ENCODE measurements at places on chromosomes 4 and X.
A peak's percentile ranks its signal among the peaks of the same experiment; 100 is the strongest.

- no peak for DNase-seq
Observed at GRCh38 chr4:147589586-147589985, 27.6 kb upstream of the TMEM184C start.

GRCh38 chr4:148449921-148450320 lies 7.7 kb upstream of the NR3C2 start:
- DNase-seq = no peak

GRCh38 chr4:107655289-107655688 lies 64.7 kb downstream of the PAPSS1 start:
- DNase-seq = no peak

GRCh38 chr4:61493470-61493869 lies 293.3 kb downstream of the ADGRL3 start:
- no peak for DNase-seq

DNA sequence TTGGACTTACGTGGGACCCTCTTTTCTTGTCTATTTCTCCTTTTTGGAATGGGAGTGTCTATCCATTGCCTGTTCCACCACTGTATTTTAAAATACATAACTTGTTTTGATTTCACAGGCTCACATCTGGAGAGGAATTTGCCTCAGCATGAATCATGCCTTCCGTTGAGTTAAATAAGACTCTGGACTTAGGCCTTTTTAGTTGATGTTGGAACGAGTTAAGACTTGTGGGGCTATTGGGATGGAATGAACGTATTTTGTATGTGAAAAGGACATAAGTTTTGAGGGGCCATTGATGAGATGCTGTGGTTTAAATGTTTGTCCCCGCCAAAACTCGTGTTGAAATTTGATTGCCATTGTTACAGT lies 66.2 kb downstream of the BEX3 start:
- no peak for DNase-seq

GRCh38 chr4:24930151-24930550 lies 17.3 kb upstream of the CCDC149 start:
- DNase-seq = no peak

- DNase-seq = no peak
Observed at GRCh38 chrX:110966091-110966454, 129.9 kb upstream of the PAK3 start.

GRCh38 chrX:40947276-40947675 lies 138.0 kb upstream of the USP9X start:
- no peak for DNase-seq

DNA sequence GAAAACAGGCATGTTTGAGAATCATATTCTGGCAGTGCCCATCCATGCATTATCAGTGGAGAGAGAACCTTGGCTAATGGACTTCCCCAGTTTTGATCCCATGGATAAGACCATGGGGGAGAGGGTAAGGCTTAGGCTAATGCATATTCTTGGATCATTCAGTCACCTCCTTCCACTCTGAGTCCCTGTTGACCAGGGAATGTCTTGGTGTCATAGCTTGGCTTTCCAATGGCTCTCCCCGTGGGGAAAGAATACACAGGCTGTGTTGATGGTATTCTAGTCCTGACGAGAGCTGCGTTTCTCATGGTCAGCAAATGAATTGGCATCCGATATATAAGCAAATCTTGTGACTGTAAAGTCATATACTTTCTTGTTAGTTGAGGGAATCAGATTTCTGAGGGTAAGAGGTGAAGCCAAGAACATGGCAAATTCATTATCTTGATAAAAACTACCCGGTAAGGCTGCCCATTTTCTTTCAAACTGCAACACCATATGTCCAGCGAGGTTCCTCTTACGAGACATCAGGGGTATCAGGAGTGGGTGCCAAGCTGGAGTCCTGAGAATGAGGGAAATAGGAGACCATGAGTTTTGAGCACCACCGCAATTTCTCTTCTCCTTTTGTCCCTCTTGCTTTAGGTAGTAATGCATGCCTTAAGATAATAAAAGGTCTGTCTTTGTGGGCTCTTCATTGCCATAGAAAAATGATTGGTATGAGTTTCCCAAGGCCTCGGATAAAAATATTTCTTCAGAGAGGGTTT lies 18.0 kb downstream of the RHOH start:
- no peak for DNase-seq

DNA sequence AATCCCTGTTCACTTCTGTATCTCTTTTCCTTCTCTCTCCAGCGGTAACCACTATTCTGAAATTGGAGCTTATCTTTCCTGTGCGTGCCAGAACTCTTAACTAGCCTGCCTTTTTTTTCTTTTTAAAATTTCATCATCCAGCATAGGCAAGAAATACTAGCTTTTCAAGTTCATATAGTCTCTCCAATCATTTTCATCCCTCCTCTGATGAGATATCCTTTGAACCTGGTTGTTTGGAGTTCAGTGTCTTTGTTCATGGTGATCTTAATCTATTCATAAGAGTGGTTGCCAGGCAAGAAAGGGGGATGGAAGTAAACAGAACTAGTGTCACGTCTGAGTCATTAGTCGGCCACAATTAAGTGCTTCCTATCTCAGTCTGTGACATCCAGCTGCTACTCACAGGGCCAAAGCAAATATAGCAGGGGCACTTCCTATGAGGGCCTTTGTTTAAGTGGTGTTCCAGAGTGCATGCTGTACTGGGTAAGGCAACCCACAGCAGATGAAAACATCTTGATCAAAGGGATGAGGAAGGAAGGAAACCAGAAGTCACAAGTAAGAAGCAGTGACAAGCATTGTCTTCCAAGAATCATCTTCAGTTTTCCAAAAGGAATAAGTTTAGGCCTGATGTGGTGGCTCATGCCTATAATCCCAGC lies 56.4 kb upstream of the XIAP start:
- no peak for DNase-seq

GRCh38 chr4:16513876-16514275 lies 287.6 kb upstream of the TAPT1 start:
- no peak for DNase-seq

GRCh38 chr4:127210893-127211649 lies 421.7 kb upstream of the INTU start:
- DNase-seq = no peak

GRCh38 chr4:3253808-3254207 lies 4.8 kb downstream of the MSANTD1 start:
- DNase-seq = no peak

GRCh38 chrX:110044346-110045249 lies 41.7 kb downstream of the TMEM164 start:
- DNase-seq = no peak

- DNase-seq = no peak
Observed at GRCh38 chr4:48898733-48899431, 7.7 kb downstream of the OCIAD2 start.

DNA sequence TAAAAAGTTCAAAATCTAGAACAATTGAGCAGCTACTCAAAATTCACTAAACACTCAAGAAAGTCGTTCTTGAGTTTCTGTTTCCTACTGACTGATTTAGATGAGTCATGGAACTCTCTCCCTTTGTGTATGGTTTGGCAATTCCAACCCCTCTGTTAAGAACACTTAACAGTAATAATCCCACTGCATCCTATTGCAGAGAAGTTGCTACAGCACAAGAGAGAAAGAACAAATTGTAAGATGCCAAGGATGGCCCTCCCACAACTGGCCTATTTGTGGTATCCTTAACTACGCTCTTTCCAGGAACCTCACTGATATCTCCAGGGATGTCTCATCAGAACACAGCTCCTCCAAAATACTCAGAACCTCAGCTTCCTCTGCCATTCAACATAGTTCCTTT lies 701.8 kb upstream of the TENM3 start:
- no peak for DNase-seq

- no peak for DNase-seq
Observed at GRCh38 chrX:23887918-23888317, 19.8 kb downstream of the APOO start.

DNA sequence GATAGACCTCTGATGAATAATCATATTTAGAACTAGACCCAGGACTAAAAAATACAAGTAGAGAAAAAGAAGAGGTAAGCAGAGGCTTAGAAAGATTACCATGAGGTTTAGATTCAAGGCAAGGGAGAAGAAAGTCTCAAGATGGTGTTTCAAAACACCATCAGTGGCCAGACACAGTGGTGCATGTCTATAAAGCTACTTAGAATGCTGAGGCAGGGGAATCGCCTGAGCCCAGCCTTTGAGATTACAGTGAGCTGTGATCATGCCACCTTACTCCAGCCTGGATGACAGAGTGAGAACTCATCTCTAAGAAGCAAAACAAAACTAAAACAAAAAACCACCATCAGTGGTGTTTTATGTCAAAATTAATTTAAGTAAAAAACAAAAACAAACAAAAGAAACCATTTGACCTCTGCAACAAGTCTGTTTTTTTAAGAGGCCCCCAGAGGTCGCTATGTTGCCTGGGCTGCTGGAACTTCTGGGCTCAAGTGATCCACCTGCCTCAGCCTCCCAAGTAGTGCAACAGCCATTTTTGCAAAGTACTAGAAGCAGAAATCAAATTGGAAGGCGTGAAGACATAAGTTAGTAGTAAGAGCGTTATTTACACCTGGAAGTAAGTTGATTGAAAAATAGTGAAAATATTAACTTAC lies 784.3 kb downstream of the ADGRL3 start:
- DNase-seq = no peak

- no peak for DNase-seq
Observed at GRCh38 chrX:150757371-150757770, 64.2 kb downstream of the MTMR1 start.

- DNase-seq = no peak
Observed at GRCh38 chrX:631802-632365, 1.3 kb downstream of the SHOX start.

GRCh38 chr4:154415313-154415712 lies 76.3 kb downstream of the DCHS2 start:
- DNase-seq = no peak

GRCh38 chr4:95217197-95217596 lies 331.6 kb downstream of the UNC5C start:
- no peak for DNase-seq

DNA sequence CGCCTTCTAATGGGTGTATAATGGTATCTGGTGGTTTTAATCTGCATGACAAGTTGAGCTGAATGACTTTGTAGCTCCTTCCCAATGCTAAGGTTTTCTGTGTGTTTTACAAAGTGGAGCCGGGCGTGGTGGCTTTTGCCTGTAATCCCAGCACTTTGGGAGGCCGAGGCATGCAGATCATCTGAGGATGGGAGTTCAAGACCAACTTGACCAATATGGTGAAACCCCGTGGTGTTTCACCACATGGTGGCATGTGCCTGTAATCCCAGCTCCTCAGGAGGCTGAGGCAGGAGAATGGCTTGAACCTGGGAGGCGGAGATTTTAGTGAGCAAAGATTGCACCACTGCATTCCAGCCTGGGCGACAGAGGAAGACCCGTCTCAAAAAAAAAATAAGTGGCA lies 28.9 kb downstream of the ARFIP1 start:
- DNase-seq = no peak

DNA sequence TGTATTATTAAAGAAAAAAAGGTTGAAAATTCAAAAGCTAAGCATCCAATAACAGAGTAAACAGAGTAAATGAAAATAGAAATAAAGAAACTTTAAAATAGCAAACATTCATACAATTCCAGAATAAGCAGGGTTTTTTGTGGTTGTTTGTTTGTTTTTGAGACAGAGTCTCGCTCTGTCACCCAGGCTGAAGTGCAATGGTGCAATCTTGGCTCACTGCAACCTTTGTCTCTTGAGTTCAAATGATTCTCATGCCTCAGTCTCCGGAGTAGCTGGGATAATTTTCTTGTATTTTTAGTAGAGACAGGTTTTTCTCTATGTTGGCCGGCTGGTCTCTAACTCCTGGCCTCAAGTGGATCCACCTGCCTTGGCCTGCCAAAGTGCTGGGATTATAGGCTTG lies 6.6 kb upstream of the THOC2 start:
- no peak for DNase-seq

GRCh38 chr4:89024051-89024675 lies 32.8 kb downstream of the FAM13A start:
- DNase-seq = peak; percentile 35

DNA sequence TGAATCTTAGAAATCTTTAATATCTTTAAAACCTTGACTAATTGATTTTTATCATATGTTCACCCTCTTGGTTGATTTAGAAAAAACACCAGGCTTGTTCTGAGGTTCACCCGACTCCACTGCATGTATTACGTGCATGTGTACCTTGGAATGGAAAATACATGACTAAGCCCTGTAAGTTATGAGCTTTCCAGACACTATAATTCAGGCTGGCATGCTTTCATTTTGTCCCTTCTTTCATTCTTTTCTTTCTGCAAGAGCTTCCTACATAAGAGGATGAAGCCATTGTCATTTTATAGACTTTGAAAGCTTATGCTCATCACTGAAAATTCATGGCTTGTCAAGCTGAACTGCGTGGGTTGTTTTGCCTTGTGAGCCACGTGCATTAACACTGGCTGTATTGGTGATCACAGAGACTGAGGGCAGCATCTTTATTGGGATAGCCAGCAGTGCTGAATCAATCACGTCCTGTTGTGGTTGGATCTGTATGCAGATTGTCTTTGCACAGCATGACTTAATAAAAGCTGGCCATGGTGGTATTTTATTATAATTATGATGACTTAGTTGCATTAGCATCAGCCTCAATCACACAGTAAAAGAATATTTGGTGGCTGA lies 141.9 kb downstream of the SLIT2 start:
- no peak for DNase-seq

GRCh38 chrX:78199851-78200250 lies 60.4 kb upstream of the TAF9B start:
- no peak for DNase-seq

DNA sequence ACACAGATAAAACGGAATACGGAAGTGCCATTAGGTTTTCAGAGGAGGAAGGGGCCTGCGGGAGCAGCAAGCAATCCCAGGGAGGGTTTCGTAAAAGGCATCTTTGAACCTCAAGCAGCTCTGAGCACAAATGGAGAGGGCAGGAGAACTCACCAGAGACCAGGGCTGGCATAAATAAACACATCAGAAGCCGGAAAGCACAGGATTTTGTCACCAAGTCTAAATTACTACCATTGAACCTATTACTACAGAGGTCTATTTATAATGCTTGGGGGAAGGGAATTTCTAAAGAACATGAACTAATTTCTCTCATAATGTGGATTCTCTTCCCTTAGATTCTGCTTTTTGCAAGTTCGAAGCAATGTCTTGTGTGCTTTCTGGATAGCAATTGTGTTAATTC lies 39.6 kb upstream of the MBTPS2 start:
- DNase-seq = no peak

DNA sequence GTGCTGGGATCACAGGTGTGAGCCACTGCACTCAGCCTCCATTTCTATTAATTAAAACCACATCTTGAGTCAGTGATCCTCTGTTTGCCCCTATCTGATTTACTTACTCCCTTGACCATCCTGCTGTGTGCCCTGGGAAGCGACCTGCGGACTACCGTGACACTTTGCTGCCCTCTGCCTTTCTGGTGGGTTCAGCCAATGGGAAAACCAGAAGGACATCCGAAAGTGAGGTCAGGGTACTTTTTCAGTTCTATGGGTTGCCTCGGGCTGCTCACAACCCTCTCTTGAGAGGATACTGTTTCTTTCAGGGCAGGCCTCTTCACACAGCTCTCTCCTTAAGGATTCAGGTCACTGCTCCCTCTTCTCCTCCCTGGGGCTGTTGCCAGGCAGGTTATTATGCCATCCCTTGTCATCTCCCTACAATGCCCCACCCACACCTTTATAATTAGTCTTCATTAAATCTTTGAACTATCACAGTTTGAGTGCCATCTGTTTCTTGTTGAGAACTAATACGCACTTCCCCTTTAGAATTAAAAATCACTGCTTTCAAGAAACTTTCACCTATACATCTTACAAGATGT lies 21.4 kb downstream of the PLAC8 start:
- no peak for DNase-seq

GRCh38 chrX:69996113-69996468 lies 53.6 kb downstream of the AWAT2 start:
- no peak for DNase-seq
